Glutamatergic neuron (in vitro differentiated cells): ENCODE measurements at places on chromosomes 6 and 20. TPM values are rescaled to one million over a fixed set of nuclear protein-coding genes. Genes with fewer than 3 reads are reported as not detected.

GRCh38 chr6:134340179-134340975 is 22.5 kb upstream of the SGK1 start:
- no peak for DNase-seq
- H3K4me3 ChIP-seq, result no peak overlapping the region
- H3K4me1 ChIP-seq, result no peaks in the 10 kb centered on the region
- no peaks in the 10 kb centered on the region for H3K27me3 ChIP-seq

MAPK13 gene
- total RNA-seq, result 4.2 TPM

- H3K4me1 ChIP-seq, result no peaks in the 10 kb centered on the region
- H3K27ac ChIP-seq, result no peak overlapping the region
- DNase-seq, result no peak
Observed at GRCh38 chr6:95365454-95365853, 211.9 kb upstream of the MANEA start.

GPANK1 gene
- total RNA-seq, result 30.1 TPM

- no peak overlapping the region for H3K4me3 ChIP-seq
- no peaks in the 10 kb centered on the region for H3K36me3 ChIP-seq
- no peaks in the 10 kb centered on the region for H3K4me1 ChIP-seq
- peaks cover 1% of the 10 kb centered on the region for H3K27me3 ChIP-seq
Observed at GRCh38 chr6:131321589-131321988, 186.3 kb downstream of the AKAP7 start.

C20orf144 gene
- not detected for total RNA-seq

GPX5 gene
- total RNA-seq, result not detected
